Ascending aorta (tissue), 2 donors: ENCODE measurements at places on chromosomes 4 and X. TPM values are rescaled to one million over a fixed set of nuclear protein-coding genes. Genes with fewer than 3 reads are reported as not detected.

GRCh38 chr4:105133976-105134375, 12.7 kb upstream of the TET2 start:
- DNase-seq: no peak

The CXCL5 gene
- total RNA-seq: not detected

- DNase-seq: no peak
Measured at GRCh38 chr4:45596379-45597101, 527.3 kb downstream of the GABRG1 start.

The RPS6KA6 gene
- total RNA-seq: 4.5 TPM

- DNase-seq: no peak
Measured at GRCh38 chr4:48543796-48544195, 53.7 kb downstream of the ZAR1 start.

DNA sequence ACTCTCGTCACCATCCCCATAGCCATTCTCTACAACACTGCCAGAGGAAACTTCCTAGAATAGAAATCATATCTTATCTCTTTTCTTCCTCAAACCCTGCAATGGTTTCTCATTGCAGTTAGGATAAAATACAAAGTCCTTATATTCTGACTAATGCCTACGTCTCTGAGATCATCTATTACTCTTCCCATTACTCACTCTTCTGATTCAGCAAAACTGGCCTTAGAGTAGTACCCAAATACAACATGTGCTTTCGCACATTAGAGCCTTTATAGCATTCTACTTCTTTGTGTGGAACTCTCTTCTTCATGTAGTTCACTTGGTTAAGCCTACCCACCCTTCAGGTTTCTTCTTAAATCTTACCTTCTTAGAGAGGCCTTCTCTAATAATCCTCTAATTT, 28.0 kb downstream of the LHFPL1 start:
- no peak for DNase-seq

The IL3RA gene
- 71.9 TPM for total RNA-seq

The NEIL3 gene
- not detected for total RNA-seq

The SYN1 gene
- total RNA-seq: 5.7 TPM

DNA sequence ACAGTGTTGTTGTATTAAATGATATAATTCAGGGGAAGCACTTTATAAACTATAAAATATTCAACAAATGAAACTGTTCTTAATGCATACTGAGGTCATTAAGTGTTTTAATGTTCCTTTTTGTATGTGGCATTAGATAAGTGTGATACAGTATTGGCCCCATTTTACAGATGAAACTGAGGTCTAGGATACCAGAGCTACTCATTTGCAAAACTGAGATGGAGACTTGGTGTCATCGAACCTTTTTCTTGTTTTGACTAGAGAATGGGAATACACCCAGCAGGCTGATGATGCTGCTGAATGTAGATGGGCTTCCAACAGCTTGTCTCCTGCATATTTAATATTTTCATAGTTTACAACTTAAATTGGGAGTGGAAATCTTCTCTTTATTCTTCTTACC, 34.6 kb downstream of the TAF1 start:
- DNase-seq: no peak

GRCh38 chrX:11555759-11556158, 110.0 kb downstream of the ARHGAP6 start:
- no peak for DNase-seq

The PFKFB1 gene
- total RNA-seq: not detected
